ENCODE measurements at places on chromosomes 5 and 9.

DNA sequence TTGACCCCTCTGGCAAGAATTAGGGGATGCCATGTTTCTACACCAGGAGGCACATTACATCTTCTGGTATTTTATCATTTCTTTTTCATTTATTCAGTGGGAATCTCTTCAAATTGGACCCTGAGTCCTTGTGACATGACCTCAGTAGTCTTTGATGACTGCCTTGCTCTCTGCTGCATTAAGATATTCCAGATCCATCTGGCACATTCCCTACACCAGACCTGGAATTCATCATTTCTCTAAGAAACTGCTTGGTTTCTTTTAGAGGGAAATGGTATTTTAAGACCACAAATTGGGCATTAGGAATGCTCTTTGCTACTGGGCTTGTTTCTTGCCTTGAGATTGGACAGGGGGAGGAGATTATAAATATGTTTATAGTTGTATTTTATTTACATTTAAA, 61.0 kb downstream of the GALNT10 start:
- no peak for DNase-seq

DNA sequence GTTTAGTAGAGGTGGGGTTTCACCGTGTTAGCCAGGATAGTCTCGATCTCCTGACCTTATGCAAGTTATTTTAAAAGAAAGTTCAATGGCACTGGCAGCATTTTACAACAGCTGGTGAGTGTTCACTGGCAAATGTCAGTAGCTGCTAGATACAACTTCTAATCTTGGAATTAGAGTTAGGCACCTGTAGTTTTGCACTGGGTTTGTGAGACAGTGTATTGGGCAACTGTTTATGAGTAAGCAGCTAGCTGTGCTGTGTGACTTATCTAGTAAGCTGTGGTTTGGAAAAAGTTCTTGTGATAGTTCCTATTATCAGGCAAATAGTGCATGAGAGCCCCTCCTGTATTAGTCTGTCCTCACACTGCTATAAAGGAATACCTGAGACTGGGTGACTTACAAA, 61.5 kb downstream of the UBE2QL1 start:
- no peak for DNase-seq

GRCh38 chr9:92723801-92724323, 40.8 kb downstream of the BICD2 start:
- no peak for DNase-seq

DNA sequence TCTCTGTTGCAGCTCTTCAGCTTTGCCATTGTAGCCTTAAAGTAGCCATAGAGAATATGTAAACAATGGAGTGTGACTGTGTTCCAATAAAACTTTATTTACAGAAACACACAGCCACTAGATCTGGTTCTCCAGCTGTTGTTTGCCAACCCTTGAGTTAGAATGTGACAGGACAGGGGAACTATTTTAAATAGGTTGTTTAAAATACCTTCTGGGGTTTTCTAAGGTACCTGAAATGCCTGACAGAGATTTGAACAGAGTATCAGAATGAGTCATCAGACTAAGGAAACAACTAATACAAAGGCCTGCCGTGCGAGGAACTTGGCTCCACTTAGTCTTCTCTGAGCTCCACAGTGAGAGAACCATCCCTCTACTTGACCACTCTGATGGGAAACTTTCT, 85.4 kb downstream of the HSD17B4 start:
- no peak for DNase-seq

GRCh38 chr9:130820135-130820738, 14.8 kb upstream of the ABL1 start:
- DNase-seq, result no peak

DNA sequence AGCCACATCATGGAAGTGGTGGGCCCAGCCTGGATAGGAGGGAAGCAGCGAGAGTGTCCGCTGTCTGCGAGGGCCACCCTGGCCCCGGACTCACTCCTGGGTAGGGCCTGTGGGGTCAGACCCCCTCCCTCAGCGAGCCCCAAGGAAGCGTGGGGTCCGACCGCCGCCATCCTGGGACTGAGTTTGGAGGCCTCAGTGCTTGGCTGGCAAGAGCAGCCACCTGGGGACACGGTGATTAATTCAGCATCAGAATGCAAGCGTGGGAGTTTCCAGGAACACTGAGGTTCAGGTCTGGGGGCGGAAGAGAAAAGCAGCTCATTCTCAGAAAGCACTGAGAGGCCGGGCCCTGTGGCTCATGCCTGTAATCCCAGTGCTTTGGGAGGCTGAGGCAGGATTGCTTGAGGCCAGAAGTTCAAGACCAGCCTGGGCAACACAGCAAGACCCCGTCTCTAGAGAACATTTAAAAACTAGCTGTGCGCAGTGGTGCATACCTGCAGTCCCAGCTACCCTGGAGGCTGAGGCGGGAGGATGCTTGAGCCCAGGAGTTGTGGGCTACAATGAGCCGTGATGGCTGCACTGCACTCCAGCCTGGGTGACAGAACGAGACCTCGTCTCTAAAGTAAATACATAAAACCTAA, 18.3 kb upstream of the CAMSAP1 start:
- no peak for DNase-seq

- no peak for DNase-seq
Measured at GRCh38 chr5:6757414-6757969, 44.3 kb downstream of the TENT4A start.

DNA sequence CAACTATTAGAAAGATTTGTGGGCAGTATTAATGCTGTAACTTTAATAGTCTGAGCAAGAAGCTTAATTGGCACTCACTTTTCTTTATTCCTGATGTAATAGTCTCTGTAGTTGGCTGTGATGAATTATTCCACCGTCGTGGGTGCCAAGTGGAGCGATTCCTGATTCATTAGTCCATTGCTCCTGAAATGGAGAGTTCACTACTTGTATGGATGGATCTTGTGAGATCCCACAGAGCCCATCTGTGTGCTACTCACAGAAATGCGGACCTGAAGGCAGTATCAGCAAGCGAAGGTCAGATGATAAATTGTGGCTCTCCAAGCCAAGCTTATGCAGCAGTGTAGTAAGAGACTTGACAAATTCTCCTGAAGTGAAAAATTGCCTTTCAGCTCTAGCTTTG, 212.2 kb downstream of the CHSY3 start:
- no peak for DNase-seq

DNA sequence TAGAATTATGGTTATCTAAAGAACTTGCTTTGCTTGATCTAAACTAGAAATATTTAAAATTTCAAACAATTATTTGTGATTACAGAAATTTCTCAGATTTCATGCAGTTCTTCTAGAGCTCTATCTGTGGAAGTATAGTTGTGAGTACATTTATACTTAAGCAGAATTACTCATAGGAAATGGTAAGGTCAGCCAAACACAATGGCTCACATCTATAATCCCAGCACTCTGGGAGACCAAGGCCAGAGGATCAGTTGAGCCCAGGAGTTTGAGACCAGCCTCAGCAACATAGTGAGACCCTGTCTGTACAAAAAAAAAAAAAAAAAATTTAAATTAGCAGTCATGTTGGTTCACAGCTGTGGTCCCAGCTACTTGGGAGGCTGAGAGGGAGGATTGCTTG, 71.0 kb downstream of the INVS start:
- no peak for DNase-seq

DNA sequence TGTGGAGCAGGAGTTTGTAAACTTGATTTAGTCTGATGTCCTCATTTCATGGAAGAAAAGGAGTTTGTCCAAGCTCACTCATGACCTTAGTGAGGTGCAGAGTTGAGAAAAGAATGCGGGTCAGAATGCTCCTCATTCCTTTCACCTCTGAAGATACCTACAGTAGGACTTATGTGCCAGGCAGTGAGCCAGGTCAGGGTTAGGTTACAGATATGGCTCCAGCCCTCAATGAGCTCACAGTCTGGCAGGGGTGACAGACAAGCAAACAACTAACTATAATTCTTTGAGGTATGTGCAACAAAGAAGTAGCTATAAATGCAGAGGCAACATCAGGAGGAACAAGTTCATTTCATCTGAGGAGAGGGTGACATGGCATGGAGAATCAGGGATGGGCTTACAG, 102.5 kb downstream of the SPATA31D1 start:
- no peak for DNase-seq

DNA sequence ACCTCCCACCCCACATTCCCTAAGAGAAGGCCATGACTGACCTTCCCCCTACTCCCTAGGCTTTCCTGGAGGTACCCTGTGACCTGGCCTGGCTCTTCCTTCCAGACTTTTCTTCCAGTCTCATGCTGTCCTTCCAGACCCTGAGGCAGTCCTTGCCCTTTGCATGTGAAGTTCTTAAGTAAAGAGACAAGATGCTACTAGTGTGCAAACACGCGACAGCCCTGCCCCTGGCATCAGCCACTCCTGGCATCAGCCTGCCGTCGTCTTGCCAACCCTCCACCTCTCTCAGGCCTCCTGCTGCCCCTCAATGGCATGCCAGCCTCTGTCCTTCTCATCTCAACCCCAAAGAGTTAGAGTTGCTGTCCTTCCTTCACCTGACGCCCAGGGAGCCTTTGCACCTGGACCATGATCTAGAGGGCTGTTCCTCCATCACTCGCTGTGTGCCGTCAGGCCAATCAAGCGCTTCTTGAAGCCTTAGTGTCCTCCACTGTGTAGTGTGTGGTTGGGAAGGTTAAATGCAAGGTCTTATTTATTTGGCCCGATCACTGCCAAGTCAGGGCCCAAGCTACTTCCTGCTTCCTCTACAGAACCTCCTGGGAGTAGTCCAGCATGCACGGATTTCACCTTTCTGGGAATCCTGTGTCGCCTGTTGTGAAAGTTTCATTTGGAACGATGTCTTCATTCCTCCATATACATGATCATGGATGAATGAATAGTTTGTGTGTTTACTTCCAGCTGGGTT, 61.9 kb downstream of the WWC1 start:
- no peak for DNase-seq

DNA sequence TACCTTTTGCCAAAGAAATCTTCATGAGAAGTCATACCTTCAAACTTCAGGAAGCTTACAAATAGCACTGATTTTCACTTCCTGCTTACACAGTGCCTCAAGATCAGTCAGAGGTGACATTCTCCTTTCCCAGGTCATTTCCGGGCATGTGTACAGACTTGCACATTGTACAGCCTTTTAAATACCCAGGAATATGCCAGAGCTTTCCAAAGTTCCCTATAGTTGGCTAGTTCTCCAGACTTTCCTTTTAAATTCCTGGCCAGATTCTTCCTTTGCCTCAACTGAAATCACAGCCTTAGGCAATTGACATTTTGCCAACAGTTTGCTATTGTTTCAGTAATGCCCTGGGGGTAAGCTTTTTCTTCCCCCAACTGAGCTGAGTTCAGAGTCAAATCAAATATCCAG, 47.2 kb downstream of the RFX3 start:
- DNase-seq, result no peak

- DNase-seq, result no peak
Measured at GRCh38 chr5:86439593-86440110, 178.1 kb upstream of the COX7C start.

GRCh38 chr5:64859881-64860280, 91.2 kb downstream of the CWC27 start:
- DNase-seq, result no peak

DNA sequence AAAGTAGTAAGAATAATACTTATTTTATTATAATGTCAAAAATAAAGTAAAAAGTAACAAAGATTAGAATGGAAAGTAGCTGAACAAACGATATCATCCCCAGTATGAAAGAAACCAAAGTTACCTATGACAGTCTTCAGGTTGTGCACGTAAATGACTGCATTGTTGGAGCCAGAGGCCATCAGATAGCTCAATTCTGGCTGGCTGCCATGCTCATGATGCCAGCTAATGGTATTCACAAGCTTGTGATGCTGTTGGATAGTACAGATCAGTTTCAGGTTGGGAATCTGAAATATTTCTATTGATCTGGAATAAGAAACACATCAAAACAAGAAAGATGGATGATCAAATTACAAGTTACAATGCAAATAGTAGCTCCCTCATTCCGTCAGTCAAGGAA, 21.1 kb downstream of the GEMIN5 start:
- DNase-seq, result no peak

DNA sequence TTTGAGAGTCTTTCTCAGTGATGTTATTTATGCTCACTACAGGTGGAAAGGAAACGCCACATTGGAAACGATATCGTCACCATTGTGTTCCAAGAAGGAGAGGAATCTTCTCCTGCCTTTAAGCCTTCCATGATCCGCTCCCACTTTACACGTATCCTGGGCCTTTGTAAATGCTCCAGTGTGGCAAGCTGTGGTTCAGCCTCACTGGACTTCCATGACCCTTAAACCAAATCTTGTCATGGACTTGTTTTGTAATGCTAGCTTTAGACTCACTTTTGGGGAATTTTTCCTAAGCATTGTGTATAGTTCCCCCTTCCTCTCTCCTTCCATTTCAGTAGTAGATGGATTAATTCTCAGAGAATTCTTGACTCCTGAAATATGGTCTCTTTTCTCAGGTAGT, 60.9 kb upstream of the SLC2A8 start:
- DNase-seq, result no peak

DNA sequence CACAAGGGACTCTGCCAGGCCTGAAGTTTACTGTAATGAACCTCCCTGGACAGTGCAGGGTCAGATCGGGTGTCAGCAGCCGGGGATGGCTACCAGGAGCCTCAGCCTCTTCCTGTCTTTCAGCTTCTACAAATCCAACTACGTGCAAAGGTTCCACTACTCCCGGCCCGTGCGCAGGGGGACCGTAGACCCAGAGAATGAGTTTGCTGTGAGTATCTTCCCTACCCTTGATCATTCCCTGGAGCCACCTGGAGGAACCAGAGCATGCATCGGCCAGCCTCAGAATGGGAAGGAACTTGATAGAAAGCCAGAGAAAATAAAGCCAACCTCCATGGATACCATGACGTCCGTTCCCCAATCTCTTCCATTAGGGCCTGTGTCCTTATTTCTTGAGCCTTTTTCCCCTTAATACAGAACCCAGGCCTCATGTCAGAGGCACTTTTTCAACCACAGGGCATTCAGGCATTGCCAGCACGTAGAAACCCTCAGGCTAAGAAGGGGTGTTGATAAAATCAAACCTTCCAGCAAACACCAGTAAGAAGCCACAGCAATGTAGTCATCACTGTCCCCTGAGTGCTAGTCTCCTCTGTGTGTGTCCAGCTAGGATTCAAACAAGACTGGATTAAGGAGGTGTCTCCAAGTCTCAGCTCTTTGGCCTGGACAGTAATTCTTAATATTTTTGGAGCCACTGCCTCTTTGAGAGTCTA, 49.0 kb upstream of the FOXI1 start:
- DNase-seq, result no peak

DNA sequence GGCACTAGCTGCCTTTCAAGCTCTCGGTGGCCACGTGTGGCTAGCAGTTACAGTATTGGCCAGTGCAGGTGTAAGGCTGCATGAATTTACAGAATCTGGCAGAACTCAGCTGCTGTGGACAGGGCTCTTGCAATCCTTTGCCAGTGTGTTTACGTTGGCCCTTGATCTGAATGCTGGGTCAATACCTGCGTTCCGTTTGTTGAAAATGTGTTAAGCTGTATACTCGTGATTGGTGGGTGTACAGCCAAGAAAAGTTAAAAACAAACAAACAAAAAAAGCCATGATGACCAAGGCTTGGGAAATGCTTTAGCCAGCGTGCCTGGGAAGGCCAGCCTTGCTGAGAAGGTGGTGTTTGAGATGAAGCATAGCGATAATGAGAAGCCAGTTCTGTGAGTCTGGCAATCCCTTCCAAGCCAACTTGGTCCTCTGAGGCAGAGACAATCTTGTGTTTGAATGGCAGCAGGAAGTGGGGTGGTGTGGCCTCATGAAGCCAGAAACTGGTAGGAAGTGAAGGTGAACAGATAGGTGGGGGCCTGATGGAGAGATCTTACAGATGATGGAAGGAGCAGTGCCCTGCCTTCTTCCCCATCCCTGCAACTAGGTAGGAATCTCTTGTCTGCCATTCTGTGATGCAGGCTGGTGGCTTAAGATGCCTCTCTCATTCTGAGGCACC, 820 bp upstream of the CFAP90 start:
- DNase-seq, result no peak

GRCh38 chr5:22757776-22758175, 95.4 kb downstream of the CDH12 start:
- DNase-seq, result no peak

GRCh38 chr5:133427121-133427777, 185.1 kb downstream of the FSTL4 start:
- DNase-seq, result no peak
